ENCODE measurements at places on chromosomes 2 and 18. TPM values are rescaled to one million over a fixed set of nuclear protein-coding genes. Genes with fewer than 3 reads are reported as not detected.

The CYP1B1 gene
- total RNA-seq: 25.5 TPM

DNA sequence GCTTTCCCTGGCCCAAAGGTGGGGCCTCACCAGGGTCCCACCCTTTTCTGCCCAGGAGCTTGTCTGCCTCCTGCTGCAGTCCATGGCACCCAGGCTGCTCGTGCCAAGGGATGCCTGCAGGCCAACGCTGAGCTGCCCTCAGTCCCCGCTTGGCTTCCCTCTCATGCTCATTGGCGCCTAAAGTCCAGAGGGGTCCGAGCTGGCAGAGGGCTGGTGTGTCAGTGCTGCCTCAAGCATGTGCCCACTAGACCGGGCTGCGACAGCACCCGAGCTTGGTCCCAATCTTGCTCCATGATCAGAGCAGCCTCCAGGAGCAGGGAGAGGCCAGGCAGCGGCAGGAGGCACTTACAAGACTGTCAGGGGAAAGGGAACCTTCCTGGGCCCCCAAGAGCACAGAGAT lies 287.0 kb downstream of the ICOS start:
- no peak for DNase-seq

The RIT2 gene
- total RNA-seq: not detected

DNA sequence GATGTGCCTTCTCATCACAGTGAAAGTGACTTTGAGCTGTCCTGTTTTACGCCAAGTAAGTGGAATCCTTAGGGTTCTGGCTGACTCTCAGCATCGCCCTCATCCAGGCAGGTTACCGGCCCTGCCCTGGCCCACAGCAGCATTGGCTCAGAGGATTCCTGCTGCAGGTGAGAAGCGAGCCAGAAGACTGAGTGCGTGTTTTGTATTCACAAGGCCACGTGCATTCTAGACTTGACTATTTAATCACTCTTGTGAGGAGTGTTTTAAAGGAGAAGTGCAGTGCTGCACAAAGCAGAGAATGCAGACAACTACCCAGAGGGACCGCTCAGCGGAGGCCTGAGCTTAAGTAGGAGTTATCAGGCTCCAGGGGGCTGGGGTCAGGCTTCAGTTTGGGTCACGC lies 48.3 kb downstream of the LAMA3 start:
- DNase-seq: no peak

- no peak for DNase-seq
Measured at GRCh38 chr2:181585732-181586131, 71.2 kb downstream of the CERKL start.

The CTIF gene
- 25.4 TPM for total RNA-seq

The GCKR gene
- total RNA-seq: not detected

The MTCL1 gene
- total RNA-seq: 5.3 TPM

The CFAP65 gene
- not detected for total RNA-seq

GRCh38 chr2:25042321-25043240 lies 705 bp downstream of the EFR3B start:
- peak; percentile 67 for DNase-seq

DNA sequence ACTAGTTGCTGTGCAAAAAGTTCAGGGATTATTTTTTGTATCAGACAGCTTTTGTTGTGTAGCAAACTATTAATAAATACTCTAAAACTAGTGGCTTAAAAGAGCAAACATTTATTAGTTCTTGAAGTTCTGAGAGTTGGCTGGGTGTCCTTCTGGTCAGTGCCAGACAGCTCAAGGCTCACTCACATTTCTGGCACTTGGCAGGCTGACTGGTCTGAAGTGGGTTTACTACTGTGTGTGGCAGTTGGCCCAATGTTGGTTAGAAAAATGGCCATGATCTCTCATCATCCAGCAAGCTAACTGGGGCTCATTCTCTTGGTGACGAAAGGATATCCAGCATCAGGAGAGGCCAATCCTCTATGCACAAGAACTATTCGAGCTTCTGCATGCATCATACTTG lies 71.4 kb upstream of the ZNF385B start:
- DNase-seq: no peak

GRCh38 chr18:57312346-57313144 lies 39.8 kb upstream of the ST8SIA3 start:
- no peak for DNase-seq

- DNase-seq: no peak
Measured at GRCh38 chr2:240393831-240394410, 41.5 kb upstream of the GPC1 start.

GRCh38 chr18:778194-778927 lies 33.7 kb downstream of the YES1 start:
- DNase-seq: no peak

DNA sequence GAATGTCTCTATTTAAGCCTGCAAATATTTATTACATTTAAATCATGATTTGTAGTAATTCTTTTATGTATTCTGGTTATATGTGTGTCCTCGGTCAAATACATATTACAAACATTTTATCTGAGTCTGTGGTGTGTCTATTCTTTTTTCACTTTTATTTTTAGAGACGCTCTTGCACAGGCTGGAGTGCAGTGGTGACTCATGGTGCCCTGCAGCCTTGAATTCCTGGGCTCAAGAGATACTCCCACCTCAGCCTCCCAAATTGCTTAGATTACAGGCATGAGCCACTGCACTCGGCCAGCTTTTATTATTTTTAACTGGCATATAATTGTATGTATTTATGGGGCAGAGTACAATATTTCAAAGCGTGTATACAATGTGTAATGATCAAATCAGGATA lies 47.5 kb downstream of the ARID5A start:
- DNase-seq: no peak

DNA sequence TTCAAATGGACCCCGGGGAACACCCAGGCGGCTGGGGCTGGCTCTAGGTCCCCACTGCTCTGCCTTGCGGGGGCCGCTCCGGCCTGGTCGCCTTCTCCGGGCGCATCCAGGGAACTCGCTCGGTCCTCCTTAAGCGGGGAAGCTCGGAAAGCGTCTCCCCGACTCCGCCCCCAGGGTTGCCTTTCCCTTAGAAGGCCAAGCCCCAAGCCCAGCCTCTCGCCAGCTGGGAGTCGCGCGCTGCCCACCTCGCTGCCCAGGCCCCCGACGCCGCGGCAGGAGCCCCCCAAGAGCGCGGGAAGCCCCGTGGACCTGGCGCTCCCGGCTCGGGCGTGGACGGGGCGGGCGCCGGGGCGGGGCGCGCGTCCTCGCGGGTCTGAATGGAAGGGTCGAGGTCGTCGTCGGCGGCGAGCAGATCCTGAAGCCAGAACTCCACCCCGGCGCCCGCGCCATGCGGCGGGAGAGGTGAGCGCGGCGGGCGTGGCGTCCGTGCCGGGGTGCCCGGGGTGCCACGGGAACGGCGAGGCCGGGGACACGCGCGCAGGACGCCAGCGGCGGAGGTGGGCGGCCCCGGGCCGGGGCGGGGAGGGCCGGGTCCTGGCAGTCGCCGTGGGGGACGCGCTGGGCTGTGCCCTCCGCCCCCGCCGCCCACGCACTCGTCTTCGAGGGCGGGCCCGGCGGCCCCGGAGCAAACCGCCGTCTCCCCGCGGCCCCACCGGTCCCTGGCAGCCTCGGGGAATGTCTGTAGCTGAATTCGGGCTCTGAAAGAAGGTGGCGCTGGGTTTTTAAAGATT lies at the start of gene BOK:
Gene BOK, plus strand, starts transcription at position 214 of the 791 bp plus-strand sequence. CDS start 739 bp downstream, outside the sequence.
- DNase-seq: peak; percentile 70

The TBR1 gene
- total RNA-seq: not detected

All from psoas muscle (tissue), 8 donors.